ENCODE measurements at places on chromosomes 11 and 22.

DNA sequence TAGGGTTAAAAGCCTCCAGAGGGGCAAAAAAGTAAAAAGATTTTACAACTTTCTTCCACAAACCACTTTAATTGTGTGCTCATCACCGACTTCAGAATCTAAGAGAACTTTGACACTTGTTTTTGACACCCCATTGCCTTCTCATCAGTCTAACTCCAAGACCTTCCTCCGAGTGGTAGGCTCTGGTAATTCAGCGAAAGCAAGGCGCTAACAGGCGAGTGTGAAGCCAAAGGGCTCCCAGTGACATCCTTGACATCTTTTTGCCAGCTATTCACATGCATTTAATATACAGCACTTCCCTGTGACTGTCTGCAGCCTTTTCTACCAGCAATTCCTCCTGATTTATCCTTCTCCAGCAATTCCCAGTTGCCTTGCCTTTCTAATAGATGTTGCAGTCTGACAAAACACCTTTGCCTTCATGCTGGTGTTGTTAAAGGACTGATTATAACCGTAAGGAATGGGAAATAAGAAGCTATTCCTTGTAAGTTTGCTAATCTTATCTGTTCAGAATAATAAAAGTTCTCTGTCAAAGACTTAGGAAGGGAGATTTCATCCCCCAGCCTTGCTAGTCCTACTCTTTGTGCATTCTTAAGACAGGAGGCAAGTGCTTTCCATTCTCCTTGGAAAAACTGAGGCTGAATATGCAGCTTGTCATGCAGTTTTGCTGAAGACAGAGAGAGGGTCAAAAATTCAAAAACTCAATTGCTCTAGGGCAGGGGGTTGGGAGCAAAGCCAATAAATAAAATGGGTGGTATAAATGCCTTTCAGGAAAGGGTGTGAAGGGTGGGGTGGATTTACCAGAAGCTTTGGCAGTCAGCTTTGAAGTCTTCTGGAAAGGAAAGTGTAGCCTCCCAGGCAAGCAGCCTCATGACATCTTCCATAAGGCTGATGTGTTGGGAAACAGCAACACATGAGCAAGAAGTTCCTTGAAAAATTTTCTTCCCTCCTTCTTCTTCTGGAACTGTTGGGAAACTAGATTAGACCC lies 39.1 kb downstream of the SNX19 start:
- DNase-seq, result no peak

GRCh38 chr11:1743585-1744136 lies 6.7 kb downstream of the IFITM10 start:
- no peak for DNase-seq

- no peak for DNase-seq
Observed at GRCh38 chr11:121099885-121100284, 1.2 kb upstream of the TECTA start.

DNA sequence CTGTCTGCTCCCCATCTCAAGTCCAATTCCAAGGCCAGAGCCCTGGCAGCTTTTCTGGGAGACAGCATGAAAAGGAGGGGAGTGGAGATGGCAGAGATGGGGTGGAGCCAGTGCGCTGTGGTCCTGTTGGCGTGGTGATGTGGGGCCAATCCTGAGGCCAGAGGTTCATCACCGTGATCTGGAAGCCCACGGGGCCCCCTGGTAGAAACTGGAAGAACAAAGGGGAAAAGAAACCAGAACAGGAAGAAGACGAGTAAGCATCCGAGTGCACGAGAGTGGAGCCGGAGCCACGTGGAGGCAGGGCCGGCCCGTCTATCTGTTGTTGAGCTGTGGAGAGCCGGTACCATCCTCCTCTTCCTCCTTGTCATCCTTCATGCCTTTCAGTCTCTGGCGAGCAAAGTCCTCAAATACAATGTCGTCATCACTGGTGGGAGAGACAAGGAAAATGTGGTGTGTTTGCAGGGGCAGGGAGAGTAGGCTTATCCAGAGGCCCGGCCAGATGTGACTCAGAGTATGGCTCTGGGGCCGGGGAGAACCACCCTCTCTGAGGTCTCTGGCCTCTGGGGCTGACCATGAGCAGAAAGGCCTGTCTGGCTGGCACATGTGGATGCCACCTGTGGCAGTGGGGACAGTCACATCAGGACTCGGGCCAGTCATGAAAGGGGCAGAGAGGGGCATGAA lies 25.4 kb downstream of the TPBGL start:
- DNase-seq, result no peak

GRCh38 chr11:112877581-112877980 lies 83.6 kb upstream of the NCAM1 start:
- peak; percentile 9 for DNase-seq

- DNase-seq, result no peak
Observed at GRCh38 chr11:134666273-134667174, 254.5 kb upstream of the B3GAT1 start.

DNA sequence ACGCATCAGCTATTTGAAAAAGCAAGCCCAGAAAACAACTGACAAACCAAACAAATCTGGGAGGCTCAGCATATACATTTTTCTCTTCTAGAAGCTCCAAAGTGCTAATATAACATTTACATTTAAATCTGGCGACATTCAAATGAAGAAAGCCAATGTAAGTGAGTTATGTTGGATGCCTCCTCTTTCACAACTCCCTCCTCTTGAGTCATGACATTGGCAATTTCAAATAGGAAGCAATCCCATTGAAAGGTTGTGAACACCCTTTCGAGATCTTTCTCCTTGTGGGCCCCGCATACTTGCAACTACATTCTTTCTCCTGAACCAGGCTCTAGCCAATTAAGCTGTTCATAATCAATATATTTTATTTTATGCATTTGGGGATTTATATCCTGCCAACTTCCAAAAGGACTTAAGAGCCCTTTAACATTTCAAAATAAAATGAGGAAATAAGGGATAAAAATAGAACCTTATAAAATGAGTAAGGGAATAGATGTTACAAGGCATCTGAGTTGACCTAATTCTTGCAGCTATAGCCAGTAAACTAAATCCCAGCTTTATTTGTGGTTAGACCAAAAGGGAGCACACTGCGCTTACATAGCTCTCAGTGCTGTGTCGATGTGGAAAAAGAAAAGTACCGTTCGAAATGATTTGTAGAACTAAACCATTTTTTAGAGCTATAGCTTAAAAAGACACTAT lies 129.5 kb upstream of the SESN3 start:
- no peak for DNase-seq

DNA sequence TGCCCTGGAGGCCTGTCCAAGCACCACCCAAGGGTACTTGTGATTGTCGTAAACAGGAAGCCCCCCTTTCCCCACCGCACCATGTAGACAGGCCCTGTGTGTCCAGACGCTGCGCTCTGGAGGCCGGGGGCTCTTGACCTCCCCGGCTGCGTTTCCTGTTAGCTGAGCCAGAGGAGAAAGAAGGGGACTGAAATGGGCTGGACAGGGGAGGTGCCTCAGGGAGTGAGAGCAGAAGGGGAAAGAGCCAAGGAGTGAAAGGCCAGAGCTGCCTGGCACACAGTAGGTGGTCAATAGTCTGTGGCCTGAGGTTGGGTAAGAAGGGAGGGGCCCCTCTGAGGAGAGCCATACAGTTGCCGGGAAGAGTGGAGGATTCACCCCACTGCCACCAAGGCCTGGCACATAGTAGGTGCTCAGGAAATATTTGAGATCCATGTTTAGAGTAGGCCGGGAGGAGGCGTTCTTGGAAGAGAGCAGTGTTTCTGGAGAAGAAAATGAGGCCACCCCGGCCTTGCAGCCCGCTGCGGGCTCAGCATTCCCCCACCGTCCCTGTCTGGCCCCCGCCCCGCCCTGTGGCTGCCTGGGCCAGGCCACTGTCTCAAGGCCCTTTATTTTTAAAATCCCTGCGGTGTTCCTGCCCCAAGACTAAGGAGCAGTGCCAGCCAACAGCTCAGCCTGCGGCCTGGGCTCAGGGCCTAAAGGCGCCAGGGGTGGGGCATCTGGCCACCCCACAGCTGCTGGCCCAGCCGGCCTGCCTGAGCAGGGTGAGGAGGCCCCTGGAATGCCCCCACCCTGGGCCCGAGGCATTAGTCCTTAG lies 13.6 kb upstream of the CDC42EP1 start:
- no peak for DNase-seq

DNA sequence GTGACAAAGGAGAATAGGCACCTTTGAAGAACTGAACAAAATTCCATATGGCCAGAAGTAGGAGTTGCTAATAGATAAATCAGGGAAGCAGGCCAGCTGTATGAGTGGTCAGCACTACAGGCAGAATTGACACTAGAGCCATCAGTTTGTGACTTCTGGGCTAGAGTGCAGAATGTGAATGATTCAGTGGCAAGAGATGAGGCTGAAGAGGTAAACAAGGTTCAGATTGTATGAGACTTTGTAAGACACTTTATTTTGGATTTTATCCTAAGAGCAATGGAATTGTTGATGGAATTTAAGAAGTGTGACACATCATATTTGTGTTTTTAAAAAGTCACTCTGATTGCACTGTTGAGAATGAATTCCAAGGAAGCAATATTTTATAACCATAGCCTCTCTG lies 12.9 kb downstream of the BIRC3 start:
- no peak for DNase-seq

DNA sequence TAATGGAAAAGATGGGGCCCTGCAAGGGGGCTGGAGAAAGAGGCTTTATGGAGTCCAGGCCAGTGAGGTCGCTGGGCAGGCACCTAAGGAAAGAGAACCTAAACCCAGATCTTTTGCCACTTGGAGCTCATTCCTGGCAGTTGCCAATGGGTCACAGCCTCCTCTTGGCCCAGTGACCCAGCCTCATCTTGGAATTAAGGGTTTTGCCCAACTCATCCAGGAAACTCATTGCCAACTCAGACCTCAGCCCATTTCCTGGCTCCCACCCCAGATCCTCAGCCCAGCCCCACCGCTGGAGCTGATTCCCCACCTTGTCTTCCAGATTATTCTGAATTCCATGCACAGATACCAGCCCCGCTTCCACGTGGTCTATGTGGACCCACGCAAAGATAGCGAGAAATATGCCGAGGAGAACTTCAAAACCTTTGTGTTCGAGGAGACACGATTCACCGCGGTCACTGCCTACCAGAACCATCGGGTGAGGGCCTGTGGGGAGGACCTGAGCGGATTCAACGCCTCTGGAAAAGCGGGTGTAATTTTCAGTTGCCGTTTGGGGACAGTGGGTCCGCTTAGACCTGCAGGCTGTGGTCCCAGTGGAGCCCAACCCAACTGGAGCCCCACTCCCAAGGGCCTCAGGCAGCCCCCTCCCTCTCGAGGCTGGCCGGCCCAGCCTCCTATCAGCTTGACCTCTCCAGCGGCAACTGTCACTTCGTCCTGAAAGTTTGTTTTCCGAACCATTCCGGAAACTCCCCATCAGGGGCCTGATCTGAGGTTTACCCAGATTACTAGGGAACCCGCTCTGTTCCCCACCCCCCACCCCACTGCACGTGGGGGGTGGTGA lies 4.3 kb downstream of the TBX1 start:
- DNase-seq, result no peak

- DNase-seq, result no peak
Observed at GRCh38 chr11:84212468-84213390, 926.6 kb upstream of the CCDC90B start.

GRCh38 chr11:92276773-92277172 lies 52.2 kb downstream of the FAT3 start:
- DNase-seq, result no peak

Measured in neural crest cell (in vitro differentiated cells).